Retina (tissue), 1 donor: ENCODE measurements at places on chromosomes 1 and 21.

DNA sequence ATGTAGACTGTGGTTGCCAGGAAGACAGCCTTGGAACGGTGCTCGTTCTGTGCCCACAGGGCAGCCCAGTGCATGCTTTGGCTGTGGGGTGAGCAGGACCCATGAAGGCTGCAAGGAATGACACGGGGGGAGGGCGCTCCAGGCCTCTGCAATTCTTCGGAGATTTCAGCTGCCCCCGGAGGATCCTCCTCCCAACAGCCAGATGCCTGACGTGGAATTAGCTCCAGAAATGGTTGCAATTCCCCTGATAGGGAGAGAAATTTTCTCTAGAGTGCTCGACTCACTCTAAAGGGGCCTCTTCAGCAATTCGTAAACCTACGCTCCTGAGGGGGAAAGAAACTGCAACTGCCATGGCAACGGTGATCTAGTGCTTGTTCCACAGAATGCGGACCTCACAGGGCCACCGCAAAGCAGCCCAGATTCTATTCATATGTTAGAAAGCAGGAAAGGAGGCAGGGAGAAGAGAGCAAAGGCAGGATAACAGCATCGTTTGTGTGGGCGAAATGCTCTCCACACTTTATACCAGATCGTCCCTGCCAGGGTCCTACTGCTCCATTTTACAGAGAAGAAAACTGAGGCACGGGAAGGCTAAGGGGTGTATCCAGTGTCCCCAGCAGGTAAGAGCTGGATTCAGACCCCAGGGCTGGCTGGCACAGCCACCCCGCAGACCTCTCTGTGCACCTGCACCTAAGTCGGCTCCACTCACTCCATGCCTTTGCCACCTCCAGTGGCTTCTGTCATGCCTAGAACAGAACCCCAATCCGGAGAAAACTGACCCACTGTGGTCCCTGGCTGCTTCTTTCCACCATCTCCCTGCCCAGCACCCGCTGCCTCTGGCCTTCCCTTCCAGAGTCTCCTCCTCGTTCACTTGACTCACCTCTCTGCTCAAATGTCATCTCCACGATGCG is 11.9 kb upstream of the PDE9A start:
- DNase-seq, result peak; percentile 59

GRCh38 chr1:102879439-102879993 is 228.8 kb downstream of the COL11A1 start:
- DNase-seq, result no peak

DNA sequence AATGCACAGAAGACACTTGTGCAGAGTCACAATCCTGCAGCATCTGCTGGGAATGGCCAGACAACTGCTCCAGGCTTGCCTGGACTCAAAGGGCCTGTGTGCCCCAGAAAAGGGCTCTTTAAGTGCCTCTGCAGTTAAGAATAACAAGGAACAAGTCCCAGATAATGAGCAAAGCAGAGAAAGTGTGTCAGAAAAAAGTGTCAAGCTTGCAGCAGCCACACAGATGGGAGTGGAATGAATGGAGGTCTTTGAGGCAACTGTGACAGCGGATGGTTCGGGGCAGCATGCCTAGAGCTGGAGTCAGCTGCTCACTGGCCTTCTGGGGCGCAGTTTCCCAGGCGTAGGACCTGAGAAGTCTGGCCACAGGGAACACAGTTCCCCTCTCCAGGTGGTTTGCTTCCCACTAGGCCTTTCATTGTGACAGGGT is 5.1 kb downstream of the PARP1 start:
- peak; percentile 23 for DNase-seq

- DNase-seq, result no peak
These were observed 16.2 kb downstream of the AZIN2 start for GRCh38 chr1:33097137-33097611.

GRCh38 chr1:206685769-206686477 is 1.2 kb downstream of the MAPKAPK2 start:
- DNase-seq, result peak; percentile 76

- DNase-seq, result peak; percentile 44
These were observed 60.8 kb upstream of the PGD start for GRCh38 chr1:10338047-10338446.

DNA sequence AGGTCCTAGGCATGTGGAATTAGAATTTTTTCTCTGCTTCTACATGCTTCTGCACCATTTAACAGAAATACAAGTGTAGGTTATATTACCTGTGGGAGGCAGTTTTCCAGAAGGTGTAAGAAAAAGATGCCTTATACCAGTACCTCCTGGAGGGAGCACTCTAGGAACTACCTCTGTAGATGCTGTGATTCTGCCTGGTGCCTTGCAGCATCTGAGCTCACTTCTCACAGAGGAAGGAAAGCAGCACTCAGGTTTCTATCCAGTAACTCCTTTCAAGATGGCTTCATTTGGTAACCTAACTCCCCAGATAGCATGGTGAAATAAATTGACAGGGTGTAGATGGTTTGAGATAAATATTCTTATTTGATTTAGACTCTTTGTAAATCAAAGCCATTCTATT is 50.3 kb downstream of the GIPC2 start:
- no peak for DNase-seq

DNA sequence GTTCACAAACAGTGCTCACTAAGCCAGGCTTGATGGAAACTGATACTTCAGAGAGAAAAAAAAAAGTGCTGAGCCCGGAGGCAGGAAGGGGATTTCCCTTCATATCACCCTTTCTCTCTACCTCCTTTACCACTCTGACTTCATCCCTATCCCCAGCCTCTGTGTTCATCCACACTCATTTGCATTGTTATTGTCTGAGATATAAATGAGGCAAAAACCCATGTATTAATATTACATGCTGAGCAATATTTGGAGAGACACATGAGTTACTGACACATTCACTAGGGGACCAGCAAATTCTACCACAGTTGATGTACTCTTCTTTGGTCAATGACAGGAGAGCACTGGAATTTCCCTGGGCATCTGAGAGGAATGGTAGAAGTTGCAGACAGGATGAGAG is 175.8 kb downstream of the TNFSF18 start:
- no peak for DNase-seq

GRCh38 chr1:154988058-154988954 is 5.1 kb upstream of the LENEP start:
- DNase-seq, result no peak

- no peak for DNase-seq
These were observed 113.3 kb downstream of the PTPN14 start for GRCh38 chr1:214438075-214438474.

- DNase-seq, result no peak
These were observed 18.0 kb downstream of the UMODL1 start for GRCh38 chr21:42089093-42089631.

- DNase-seq, result no peak
These were observed 85.6 kb downstream of the SETD4 start for GRCh38 chr21:35974775-35975174.

DNA sequence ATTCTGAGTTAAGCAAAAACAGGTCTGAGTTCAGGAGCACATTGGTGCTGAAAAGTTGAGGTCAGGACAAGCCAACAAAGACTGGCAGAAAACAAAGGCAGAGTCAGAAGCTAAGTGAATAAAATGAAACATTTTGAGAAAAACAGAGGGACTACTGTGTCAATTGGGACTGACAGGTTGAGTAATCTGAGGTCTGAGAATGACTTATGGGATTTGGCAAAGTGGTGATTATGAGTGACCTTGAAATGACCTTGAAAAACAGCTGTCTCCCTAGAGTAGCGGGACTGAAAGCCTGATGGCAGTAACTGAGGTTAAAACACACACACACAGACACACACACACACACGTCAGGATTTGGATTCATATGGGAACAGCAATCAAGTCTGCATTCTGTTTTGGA is 8.8 kb upstream of the COG2 start:
- DNase-seq, result peak; percentile 45

- DNase-seq, result no peak
These were observed 130.7 kb downstream of the ACTL8 start for GRCh38 chr1:17885663-17886320.

- no peak for DNase-seq
These were observed 631.4 kb downstream of the SMYD3 start for GRCh38 chr1:245875581-245876261.

DNA sequence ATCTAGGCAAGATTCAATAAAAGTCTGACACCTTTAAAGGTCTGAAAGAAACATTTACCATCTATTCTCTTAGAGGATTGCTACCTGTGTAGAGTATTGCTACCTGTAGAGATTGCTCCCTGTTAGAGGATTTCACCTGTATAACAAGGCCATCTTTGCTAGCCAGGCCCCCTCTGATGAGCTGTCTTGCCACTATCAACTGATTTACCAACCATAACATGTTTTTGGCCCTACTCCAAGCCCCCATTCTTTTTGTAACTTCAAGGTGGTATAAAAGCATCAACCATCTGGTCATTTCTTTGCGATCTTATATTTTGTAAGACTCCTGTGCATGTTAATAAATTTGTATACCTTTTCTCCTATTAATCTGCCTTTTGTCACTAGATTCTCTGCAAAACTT is 424.7 kb upstream of the CAMK1G start:
- DNase-seq, result no peak

DNA sequence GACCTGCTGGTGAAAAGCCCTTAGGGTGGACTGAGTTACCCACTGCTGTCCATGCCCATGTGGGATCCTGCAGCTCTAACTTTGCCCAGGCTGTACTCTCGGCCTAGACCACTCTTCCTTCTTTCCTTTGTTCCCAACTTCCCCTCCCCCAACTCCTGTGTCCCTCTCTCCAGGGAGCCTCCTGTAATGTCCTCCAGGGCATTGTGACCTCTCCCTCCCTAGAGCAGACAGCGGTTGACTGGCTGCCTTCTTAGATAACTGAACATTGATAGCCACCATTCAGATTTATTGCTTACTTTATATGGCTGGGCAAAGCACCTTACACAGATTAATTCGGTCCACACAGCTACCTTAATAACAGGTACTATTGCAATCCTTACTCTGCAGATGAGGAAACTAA is 5.0 kb downstream of the RUNX1 start:
- no peak for DNase-seq

- no peak for DNase-seq
These were observed 28.4 kb downstream of the MAN1C1 start for GRCh38 chr1:25644962-25645361.

DNA sequence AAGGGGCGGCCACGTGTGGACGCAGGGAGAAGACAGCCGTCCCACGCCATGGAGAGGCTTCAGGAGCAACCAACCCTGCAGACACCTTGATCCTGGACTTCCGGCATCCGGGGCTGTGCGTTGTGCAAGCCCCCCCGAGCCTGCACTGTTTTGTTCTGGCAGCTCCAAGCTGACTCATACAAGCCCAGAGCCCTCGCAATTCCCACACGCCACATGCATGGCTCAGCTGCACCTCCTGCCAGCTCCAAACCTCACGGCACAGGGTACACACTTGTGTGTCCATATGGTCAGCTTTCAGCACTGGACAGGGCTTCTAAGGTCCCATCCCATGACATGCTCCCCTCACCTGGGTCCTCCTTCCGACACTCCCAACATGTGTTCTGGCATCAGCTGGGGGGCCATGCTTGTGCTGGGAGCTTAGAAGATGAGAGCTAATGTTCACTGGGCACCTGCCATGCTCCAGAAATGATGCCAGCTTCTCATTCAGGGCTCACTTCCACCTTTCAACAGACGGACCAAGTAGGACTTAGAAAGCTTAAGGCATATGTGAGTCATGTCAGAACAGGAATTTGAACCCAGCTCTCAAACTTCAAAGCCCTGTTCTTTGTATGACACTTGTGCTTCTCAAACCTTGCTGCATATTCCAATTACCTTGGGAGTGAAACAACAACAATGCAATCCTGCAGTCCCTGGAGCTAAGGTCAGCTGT is 137.3 kb downstream of the PGBD5 start:
- no peak for DNase-seq

- peak; percentile 93 for DNase-seq
These were observed at the start of gene ZNF593 for GRCh38 chr1:26169669-26170471. Gene ZNF593, plus strand, starts transcription at chr1:26169908. Its CDS starts 76 bp downstream, at chr1:26169984.

- no peak for DNase-seq
These were observed 76.3 kb downstream of the USP24 start for GRCh38 chr1:55138823-55139222.

- DNase-seq, result no peak
These were observed 5.0 kb upstream of the PTPN7 start for GRCh38 chr1:202165267-202165941.

- DNase-seq, result no peak
These were observed 64.9 kb downstream of the RGS13 start for GRCh38 chr1:192700834-192701271.

DNA sequence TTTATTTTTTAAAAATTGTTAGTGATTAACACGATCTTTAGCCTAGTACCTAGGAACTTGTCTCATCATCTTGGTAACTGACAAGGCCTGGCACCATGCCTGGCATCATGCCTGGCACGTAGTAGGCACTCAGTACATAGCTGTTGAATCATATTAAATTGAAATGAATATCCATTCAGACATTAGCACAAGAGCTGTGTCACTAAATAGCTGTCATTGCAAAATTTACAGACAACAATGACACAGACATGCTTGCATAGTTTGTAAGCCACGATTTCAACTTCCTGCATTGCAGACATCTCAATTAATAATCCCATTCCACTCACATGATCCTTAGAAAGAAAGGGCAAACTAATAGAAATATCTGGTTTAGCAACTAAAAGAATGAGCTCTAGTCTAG is 15.4 kb upstream of the PHACTR4 start:
- DNase-seq, result no peak

DNA sequence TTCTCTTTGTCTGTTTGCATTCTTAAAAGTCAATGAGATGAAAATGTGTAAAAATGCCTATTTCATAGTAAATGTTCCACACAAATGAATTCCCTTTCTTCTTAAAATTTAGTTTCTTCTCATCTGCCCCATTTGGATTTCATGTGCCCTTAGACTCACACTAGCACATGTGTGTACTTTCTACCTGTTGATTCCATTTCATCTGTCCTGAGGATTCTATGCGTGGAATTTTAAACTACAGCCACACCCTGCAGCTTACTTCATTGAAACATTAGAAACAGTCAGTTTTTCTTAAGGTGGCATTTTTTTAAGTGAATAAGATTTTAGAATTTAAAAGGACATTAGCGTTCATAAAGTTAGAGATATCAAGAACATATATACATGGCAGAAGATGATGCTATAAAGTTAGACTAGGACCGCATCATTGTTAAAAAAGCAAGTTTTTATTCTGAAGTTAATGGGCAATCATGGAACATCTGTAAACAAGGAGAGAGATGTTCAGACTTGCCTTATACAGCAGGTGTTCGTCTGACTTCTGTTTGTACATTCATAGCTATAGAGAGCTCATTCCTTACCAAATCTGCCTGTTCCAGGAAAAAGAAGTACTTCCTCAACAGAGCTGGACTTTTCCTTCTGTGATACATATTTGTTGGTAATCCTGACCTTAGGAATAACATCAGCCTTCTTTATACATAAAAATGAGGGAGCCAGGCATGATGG is 3.9 kb upstream of the TUT4 start:
- DNase-seq, result no peak

GRCh38 chr1:214979191-214979590 is 103.3 kb upstream of the KCNK2 start:
- DNase-seq, result no peak

GRCh38 chr1:116807394-116808199 is 53.4 kb downstream of the CD2 start:
- no peak for DNase-seq

- no peak for DNase-seq
These were observed 3.5 kb upstream of the GBP7 start for GRCh38 chr1:89179343-89179742.
